ENCODE measurements at places on chromosomes 4 and X.

GRCh38 chr4:20383969-20384368, 132.3 kb downstream of the SLIT2 start:
- no peak for DNase-seq

DNA sequence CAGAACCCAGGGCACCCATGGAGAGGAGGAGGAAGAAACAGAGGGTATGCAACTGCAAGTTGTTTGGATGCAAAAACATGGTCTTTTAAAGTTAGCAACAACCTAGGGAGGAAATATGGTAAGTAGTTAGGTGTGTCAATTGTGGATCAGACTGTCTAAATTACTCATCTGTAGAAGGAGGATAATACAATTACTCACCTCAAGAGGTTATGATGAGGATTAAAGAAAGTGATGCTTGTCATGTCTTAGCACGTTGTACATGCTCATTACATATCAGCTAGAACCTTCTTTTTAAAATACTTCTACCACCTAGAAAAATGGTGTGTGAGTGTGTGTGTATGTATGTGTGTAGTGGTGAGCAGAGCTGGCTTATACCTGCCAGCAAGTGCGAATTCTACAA, 2.3 kb upstream of the C1QTNF7 start:
- no peak for DNase-seq

- no peak for DNase-seq
These were observed 147.9 kb upstream of the FGF13 start for GRCh38 chrX:138859421-138859820.

GRCh38 chrX:45731448-45731847, 530.8 kb upstream of the DIPK2B start:
- no peak for DNase-seq

DNA sequence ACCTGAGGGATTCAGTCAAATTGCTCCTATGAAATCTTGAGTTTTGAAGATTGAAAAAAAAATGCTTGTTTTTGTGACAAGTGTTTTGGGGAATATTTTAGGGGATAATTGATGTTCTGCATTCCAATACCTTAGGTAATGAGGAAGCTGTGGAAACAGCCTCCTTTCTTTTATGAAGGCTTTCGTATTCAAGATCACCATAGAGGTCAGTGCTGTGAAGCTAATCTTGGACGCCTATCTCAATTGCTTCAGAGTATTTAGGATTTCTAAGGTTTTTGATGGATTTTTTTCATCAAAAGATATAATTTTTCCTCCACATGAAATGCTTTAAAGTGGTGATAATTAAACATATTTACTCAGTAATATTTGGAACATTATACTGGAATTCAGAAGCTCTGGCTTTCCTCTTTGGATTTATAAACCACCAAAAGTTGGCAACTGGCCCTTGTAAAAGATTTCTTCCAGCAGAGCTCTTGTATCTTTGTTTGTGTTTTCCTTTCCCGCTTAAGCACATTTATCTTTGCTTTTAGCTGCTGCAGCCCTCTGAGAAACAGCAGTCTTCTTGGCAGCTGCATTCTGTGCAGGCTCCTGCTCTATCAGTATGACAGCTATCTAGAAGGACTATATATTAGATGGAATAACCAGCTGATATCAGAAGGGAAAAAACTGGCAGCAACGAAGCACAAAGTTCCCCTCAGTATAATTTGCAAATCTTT, 63.7 kb downstream of the HMGB2 start:
- DNase-seq, result no peak

- DNase-seq, result no peak
These were observed 519.8 kb downstream of the TRIML1 start for GRCh38 chr4:188658958-188659522.

DNA sequence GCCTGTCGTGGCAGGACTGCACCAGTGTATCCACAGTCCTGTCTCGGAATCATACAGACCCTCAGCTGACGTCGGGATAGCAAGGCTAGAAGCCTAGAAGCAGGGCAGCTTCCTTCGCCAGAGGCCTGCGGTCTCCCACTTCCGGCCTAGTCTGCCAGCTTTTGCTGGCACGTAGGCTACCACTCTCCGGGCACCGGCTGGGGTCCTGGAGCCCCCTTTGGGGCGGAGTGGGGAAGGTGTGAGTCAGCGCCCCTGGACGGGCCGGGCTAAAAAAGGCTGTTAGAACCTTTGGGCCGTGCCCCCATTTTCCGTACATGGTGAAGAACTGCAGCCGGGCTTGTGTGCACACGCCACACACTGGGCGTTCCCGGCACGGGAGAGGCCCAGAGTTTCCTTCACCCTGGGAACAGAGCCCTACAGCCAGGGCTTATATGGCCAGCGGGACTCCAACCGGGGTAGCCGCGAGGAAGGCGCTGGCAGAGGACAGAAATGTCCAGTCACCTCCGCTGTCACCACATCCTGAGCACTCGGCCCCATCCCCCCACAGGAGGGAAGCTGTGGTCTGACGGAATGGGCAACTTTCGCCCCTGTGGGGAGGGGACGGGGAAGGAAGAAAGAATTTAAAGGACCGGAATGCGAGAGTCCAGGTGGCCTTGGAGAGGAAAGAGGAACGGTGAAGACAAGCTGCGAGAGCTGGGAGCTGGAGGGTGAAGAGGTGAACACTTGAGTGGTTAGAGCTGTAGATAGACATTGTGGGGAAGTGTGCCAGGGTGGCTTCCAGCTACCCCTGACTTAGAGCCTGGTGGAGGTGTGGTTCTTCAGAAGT, 4.6 kb downstream of the MAGIX start:
- DNase-seq, result peak; percentile 24

GRCh38 chr4:136934601-136935000, 597.7 kb downstream of the PCDH18 start:
- no peak for DNase-seq

DNA sequence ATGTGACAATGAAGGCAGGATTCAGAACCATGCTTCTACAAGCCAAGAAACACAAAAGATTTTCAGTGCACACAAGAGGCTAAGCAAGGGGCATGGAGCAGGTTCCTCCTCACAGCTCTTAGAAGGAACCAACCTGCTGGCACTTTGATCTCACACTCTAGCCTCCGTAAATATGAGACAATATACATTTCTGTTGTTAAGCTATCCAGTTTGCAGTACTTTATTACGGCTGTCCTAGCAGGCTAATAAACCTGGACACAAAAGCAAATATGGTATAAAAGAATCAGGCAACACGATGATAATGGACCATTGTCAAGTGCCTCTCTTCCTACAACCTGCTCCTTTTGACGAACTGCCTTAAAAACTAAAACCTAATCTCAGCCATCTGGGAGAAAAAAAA, 114.5 kb downstream of the ZAR1 start:
- no peak for DNase-seq

- DNase-seq, result no peak
These were observed 42.3 kb downstream of the STX18 start for GRCh38 chr4:4499438-4500123.

DNA sequence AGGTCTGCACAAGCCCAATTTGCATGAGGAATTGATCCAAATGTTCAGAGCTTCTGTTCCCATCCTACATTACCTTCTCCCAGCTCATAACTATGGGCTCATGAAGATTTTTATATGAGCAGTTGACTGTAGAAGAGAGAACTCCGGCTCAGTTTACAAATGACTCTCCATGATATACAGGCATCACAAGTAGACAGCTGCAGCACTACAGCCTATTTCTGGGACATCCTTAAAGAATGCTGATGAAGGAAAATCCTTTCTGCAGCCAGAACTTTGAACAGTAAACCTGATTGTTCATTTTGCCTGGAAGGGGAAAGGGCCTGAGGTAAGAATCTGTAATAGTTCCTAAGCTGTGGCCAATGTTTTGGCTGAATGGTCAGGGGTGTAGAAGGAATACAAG, 174.1 kb upstream of the CXCL13 start:
- DNase-seq, result no peak
